ENCODE measurements at places on chromosomes 5 and 9. TPM values are rescaled to one million over a fixed set of nuclear protein-coding genes. Genes with fewer than 3 reads are reported as not detected.
A peak's percentile ranks its signal among the peaks of the same experiment; 100 is the strongest.

The SOHLH1 gene
- not detected for total RNA-seq

The ITGA2 gene
- total RNA-seq, result 18.4 TPM

The HSD17B4 gene
- total RNA-seq, result 137 TPM

The DDX4 gene
- total RNA-seq, result not detected

The GLRA1 gene
- not detected for total RNA-seq

DNA sequence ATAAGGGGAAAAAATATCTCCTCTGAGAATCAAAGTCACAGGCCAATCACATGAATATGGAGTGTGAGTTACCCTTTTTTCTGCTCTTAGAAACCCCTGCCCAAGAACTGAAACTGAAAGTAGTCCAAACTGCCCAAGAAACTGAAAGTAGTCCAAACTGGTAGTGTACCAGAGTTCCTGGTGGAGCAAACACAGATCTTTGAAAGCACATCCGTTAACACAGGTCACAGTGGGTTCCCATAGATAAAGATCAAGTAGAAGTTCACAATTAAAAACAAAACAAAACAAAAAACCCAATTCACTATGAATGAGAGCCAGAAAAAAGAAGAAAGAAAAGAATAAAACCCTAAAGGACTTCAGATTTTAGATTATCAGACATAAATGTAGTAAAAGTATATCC, 332.4 kb upstream of the EFNA5 start:
- H3K4me3 ChIP-seq, result peak overlapping the region; percentile 10
- no peaks in the 10 kb centered on the region for H3K4me1 ChIP-seq
- no peak for DNase-seq
- H3K27me3 ChIP-seq, result no peaks in the 10 kb centered on the region
- H3K36me3 ChIP-seq, result no peaks in the 10 kb centered on the region
- H3K27ac ChIP-seq, result no peak overlapping the region

DNA sequence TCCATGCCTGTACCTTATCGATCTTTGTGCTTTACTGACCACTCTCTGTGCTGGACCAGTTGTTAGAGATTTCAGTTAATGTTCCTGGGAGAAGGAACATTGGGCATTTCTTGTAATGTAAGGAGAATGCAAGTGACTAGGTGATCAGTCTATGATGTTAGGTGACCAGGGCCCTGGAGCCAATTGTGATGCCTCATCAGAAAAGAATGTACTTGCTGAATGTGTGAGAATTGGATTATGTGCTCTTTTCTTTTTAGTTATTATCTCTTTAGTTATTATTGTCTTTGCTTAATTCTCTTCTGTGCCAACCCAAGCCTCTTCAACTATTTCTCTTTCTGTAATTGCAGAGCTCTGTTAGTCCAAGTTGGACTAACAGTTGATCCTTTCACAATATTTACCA, 92.9 kb downstream of the LRRC70 start:
- no peaks in the 10 kb centered on the region for H3K36me3 ChIP-seq
- peak; percentile 44 for DNase-seq
- no peaks in the 10 kb centered on the region for H3K27me3 ChIP-seq

GRCh38 chr5:150197476-150197875, 7.6 kb downstream of the SLC6A7 start:
- no peak for DNase-seq
- no peaks in the 10 kb centered on the region for H3K27me3 ChIP-seq
- H3K27ac ChIP-seq, result no peak overlapping the region

DNA sequence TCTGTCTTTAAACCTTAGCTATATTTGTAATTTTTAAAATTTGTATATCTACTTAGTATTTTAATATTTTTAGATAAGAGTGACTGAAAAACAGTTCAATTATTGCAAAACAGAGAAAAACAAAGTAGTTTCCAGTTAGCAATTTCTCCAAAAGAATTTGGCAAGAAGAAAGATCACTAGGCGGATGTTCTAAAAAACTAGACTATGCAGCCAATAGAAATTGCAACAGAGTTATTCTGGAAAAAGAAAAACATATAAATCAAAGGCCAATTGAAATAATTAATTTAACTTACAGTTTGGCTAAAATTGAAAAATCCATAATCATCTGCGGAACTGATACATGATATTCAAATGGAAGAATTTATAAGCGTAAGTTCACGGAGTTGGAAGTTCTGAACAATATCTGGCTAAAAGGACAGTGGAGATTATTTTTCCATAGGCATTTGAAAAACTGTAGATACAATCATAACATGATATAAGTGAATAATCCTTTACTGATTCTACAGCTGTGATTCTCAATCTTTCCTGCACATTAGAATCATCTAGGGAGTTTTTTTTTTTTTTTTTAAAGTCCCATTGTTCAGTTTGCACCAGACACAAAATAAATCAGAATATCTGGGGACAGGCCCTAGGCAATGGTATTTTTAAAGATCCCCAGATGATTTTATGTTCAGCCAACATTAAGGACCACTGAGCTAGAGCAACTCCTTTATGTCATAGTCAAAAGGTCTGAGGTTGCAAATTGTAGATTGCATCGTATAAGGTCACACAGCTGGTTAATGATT, 605.1 kb upstream of the DAB2 start:
- no peak for DNase-seq
- H3K27ac ChIP-seq, result no peak overlapping the region
- no peak overlapping the region for H3K4me3 ChIP-seq
- no peaks in the 10 kb centered on the region for H3K36me3 ChIP-seq

DNA sequence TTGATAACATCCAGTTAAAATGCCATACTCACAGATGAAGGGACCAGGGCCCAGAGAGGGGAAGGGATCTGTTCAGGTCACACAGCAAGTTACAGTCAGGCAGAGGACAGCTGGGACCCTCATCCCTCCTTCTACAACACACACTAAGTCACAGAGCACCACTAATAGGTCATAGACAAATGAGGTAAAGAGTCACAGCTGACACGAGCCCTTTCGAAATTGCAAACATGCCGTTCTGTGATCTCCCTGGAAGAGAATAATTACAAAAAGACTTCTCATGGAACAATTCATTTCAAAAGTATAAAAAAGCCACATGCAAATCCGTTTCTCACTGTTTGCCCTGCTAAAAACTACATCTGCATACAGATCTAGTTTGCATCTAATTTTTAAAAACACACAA, 15.5 kb downstream of the IGFBPL1 start:
- DNase-seq, result no peak
- no peak overlapping the region for H3K4me3 ChIP-seq
- H3K27me3 ChIP-seq, result no peaks in the 10 kb centered on the region
- H3K4me1 ChIP-seq, result no peaks in the 10 kb centered on the region
- no peak overlapping the region for H3K27ac ChIP-seq
- no peaks in the 10 kb centered on the region for H3K36me3 ChIP-seq

DNA sequence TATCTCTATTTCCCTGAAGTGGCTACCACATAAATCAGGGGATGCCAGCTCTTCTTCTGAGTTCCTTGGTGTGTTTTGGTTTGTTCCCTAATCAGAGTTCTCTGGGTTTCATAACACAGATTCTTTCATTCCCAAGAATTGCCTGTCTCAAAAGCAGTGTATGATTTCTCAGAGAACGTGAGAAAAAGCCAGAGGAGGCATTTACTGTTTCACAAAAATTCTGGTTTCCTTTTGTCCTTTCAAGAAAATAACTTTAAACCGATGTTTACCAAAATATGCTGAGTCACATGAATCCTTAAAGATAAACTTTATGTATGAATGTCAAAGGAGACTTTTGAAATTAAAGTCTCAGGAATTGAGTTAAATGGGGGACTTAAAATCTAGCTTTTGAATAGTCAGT, 314.3 kb downstream of the EBF1 start:
- no peaks in the 10 kb centered on the region for H3K4me1 ChIP-seq
- H3K27ac ChIP-seq, result peak overlapping the region; percentile 30
- H3K4me3 ChIP-seq, result no peak overlapping the region
- H3K27me3 ChIP-seq, result no peaks in the 10 kb centered on the region

GRCh38 chr5:17190242-17190778, 27.1 kb upstream of the BASP1 start:
- peaks cover 16% of the 10 kb centered on the region for H3K4me1 ChIP-seq
- no peaks in the 10 kb centered on the region for H3K27me3 ChIP-seq
- DNase-seq, result no peak
- no peak overlapping the region for H3K27ac ChIP-seq

DNA sequence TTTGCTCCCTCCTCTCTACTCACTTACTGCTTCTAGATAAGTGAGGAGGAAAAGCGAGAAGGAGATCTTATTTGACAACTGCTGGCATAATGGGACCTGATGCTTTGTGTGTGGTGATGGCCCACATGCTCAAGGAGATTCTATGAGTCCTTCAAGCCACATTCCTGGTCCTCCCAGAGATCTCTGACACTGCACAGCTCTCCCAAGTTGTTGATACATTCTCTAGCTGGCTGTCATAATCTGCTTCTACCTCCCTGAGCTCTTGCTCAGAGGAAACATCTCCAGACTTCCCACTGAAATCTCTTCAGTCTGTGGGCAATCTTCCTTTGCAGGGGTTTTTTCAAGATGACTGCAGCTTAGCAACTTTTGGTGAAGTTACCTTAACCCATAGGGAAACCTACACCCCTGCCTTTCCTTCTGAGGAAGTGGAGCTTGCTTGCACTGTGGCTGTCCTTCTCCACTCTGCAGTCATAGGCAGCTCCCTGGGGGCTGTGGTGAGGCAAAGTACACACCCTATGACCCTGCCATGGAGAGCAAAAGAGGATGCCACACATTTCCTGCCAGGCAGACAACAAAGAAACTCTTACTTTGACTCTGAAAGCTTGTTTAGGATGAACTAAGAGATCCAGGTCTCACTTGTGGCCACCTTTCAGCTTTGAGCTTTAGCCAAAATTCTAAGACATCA, 163.8 kb downstream of the TMEM38B start:
- H3K27ac ChIP-seq, result no peak overlapping the region
- no peak overlapping the region for H3K4me3 ChIP-seq
- no peak for DNase-seq
- H3K36me3 ChIP-seq, result no peaks in the 10 kb centered on the region
- H3K27me3 ChIP-seq, result no peaks in the 10 kb centered on the region

GRCh38 chr9:91824601-91825305, 125.3 kb downstream of the ROR2 start:
- peaks cover 29% of the 10 kb centered on the region for H3K4me1 ChIP-seq
- H3K27me3 ChIP-seq, result no peaks in the 10 kb centered on the region
- peak overlapping the region; percentile 31 for H3K27ac ChIP-seq
- no peaks in the 10 kb centered on the region for H3K36me3 ChIP-seq

DNA sequence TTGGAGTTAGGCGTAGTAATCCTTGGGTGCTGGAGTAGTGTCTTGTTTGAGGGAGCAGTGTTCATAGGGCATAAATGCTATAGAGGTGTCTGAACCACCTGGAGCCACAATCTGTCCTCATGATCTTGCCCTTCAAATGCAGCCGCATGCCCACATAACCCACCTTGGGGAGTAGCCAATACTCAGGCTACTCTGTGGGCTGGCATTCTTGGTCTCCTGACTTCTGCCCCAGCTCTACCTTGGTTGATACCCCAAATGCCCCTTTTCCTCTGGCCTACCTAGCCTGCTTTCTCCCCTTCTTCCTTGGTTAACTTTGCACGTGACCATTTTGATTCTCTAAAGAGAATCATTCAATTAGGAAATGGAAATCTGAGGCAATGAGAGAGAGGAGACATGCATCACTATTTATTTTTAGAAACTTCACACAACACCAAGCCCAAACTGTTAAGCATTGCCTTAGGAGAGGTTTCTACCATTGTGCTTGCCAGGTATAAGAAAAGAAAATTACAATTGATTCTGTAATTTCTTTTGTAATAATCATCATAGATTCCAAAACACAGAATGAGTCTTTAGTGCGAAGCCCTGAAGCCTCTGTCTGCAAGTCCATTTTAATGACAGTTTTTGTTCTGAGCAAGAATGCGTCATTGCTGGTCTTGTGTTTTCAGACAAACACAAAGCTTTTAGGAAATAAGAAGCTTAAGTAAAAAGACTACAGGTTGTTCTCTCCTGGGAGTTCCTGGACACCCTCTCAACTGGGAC, 135.2 kb downstream of the C9orf152 start:
- H3K27me3 ChIP-seq, result no peaks in the 10 kb centered on the region
- no peak for DNase-seq
- H3K27ac ChIP-seq, result no peak overlapping the region
- H3K4me3 ChIP-seq, result no peak overlapping the region

DNA sequence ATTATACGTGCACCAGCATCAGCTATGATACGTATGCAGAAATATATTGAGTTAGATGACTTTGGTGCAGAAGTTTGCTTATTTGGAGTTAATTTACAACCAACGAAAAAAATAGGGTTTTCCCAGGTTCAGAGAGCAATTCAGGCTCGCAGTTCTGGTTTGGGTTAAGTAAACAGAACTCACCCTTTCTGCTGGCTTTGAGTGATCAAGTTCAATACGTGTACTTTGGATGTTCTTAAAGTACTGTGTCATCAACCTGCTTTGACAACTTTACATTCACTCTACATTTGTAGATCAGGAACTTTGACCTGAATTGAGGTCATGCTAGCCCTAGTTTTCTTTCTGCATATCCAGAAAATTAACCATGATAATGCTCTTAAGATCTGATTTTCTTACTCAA, 40.7 kb downstream of the ACOT12 start:
- H3K4me3 ChIP-seq, result no peak overlapping the region
- no peaks in the 10 kb centered on the region for H3K36me3 ChIP-seq
- H3K27me3 ChIP-seq, result no peaks in the 10 kb centered on the region
- no peak for DNase-seq
- H3K27ac ChIP-seq, result no peak overlapping the region

GRCh38 chr5:112795944-112796678, 58.4 kb downstream of the APC start:
- H3K27ac ChIP-seq, result no peak overlapping the region
- no peaks in the 10 kb centered on the region for H3K27me3 ChIP-seq
- peaks cover 28% of the 10 kb centered on the region for H3K36me3 ChIP-seq
- no peak overlapping the region for H3K4me3 ChIP-seq
- H3K4me1 ChIP-seq, result no peaks in the 10 kb centered on the region

- no peak overlapping the region for H3K27ac ChIP-seq
- H3K27me3 ChIP-seq, result no peaks in the 10 kb centered on the region
- no peaks in the 10 kb centered on the region for H3K4me1 ChIP-seq
- H3K4me3 ChIP-seq, result no peak overlapping the region
These were observed 477.6 kb upstream of the CD180 start for GRCh38 chr5:67674159-67674655.

DNA sequence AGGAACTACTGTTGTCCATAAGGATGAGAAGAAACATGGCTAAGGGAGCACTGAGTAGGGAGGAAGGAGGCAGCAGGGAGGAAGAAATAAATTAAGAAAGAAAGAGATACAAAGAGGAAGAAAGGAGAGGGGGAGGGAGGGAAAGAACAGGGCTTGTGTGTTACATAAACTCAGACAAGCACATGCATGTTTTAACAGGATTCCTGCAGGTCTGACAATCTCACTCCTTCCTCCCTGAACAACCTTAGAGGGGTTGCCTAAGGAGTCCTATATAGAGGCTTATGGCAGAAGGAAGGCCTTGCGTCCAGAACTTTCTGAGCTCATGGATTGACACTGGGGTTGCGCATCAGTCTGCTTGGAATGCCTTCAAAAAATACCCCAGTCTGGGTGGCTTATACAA, 4.2 kb upstream of the KCNIP1 start:
- no peaks in the 10 kb centered on the region for H3K27me3 ChIP-seq
- no peaks in the 10 kb centered on the region for H3K36me3 ChIP-seq
- H3K27ac ChIP-seq, result no peak overlapping the region
- no peak for DNase-seq
- H3K4me1 ChIP-seq, result peaks cover 5% of the 10 kb centered on the region

GRCh38 chr9:79688363-79688762, 116.6 kb downstream of the TLE4 start:
- H3K4me1 ChIP-seq, result peaks cover 10% of the 10 kb centered on the region
- no peak for DNase-seq
- no peak overlapping the region for H3K4me3 ChIP-seq
- no peaks in the 10 kb centered on the region for H3K27me3 ChIP-seq
- no peaks in the 10 kb centered on the region for H3K36me3 ChIP-seq
- no peak overlapping the region for H3K27ac ChIP-seq

GRCh38 chr5:159345336-159345735, 15.0 kb upstream of the IL12B start:
- H3K4me3 ChIP-seq, result no peak overlapping the region
- no peaks in the 10 kb centered on the region for H3K27me3 ChIP-seq
- peaks cover 10% of the 10 kb centered on the region for H3K4me1 ChIP-seq
- H3K36me3 ChIP-seq, result no peaks in the 10 kb centered on the region
- no peak overlapping the region for H3K27ac ChIP-seq

All from vagina (tissue), 2 donors.